ENCODE measurements at places on chromosomes 13 and 19.

GRCh38 chr13:50428183-50428877, 413.1 kb downstream of the KCNRG start:
- DNase-seq = no peak

DNA sequence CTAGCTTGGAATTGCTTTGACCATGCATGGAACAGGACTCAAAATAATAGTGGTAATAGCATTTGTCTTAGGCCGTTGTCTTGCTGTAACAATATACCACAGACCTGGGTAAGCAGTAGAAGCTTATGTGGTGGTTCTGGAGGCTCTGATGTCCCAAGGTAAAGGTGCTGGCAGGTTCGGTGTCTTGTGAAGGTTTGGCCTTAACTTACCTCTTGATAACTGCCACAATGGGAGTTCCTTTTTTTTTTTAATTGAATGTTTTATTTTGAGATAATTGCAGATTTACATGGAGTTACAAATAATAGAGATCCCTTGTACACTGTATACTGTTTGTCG, 5.8 kb downstream of the RPL21 start:
- no peak for DNase-seq

DNA sequence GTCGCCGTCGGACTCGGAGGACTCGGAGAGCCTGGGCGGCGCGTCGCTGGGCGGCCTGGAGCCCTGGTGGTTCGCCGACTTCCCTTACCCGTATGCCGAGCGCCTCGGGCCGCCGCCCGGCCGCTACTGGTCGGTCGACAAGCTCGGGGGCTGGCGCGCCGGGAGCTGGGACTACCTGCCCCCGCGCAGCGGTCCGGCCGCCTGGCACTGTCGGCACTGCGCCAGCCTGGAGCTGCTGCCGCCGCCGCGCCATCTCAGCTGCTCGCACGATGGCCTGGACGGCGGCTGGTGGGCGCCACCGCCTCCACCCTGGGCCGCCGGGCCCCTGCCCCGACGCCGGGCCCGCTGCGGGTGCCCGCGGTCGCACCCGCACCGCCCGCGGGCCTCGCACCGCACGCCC, 2.5 kb upstream of the GRWD1 start:
- DNase-seq = no peak

DNA sequence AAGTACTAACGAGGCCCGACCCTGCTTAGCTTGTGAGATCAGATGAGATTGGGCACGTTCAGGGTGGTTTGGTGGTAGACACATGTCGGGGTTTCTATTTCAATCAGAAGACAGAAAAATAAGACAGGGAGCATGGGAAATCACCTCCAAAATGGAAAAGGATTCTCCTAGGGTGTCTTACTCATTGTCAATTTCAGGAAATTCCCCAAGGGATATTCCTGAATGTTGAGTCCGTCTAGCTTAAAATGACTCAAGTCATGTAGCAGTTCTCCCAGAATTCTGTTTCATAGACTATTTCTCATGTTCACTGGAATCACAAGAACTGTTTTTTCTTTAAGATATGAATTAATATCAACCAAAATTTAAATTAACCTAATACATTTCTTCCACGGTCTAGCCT, 380.1 kb downstream of the EFNB2 start:
- DNase-seq = no peak

GRCh38 chr13:102710261-102710679, 15.4 kb upstream of the METTL21C start:
- no peak for DNase-seq

- DNase-seq = no peak
These were observed 206.8 kb upstream of the TMTC4 start for GRCh38 chr13:100881291-100881864.

- no peak for DNase-seq
These were observed 81.2 kb downstream of the PAN3 start for GRCh38 chr13:28219408-28220099.

GRCh38 chr19:16473875-16474392, 2.2 kb upstream of the EPS15L1 start:
- no peak for DNase-seq

GRCh38 chr13:20125783-20126165, 35.1 kb downstream of the GJA3 start:
- DNase-seq = no peak

- no peak for DNase-seq
These were observed 2.3 kb downstream of the KISS1R start for GRCh38 chr19:919199-920050.

GRCh38 chr19:46756544-46756888, 10.3 kb upstream of the STRN4 start:
- no peak for DNase-seq

GRCh38 chr19:45478454-45479238, 10.8 kb downstream of the FOSB start:
- DNase-seq = peak; percentile 93

GRCh38 chr13:31264151-31264550, 64.4 kb downstream of the B3GLCT start:
- DNase-seq = no peak

- no peak for DNase-seq
These were observed 88.4 kb upstream of the KLF5 start for GRCh38 chr13:72970301-72970880.

GRCh38 chr13:112968380-112968909, 569 bp upstream of the MCF2L start:
- DNase-seq = no peak

- no peak for DNase-seq
These were observed 37.9 kb downstream of the ARHGAP35 start for GRCh38 chr19:46898731-46899130.

GRCh38 chr13:30121666-30122065, 185.7 kb downstream of the KATNAL1 start:
- DNase-seq = no peak

All from neural crest cell (in vitro differentiated cells).